ENCODE measurements at places on chromosomes 4 and X. TPM values are rescaled to one million over a fixed set of nuclear protein-coding genes. Genes with fewer than 3 reads are reported as not detected.

MAOA gene
- 5.0 TPM for total RNA-seq

DNA sequence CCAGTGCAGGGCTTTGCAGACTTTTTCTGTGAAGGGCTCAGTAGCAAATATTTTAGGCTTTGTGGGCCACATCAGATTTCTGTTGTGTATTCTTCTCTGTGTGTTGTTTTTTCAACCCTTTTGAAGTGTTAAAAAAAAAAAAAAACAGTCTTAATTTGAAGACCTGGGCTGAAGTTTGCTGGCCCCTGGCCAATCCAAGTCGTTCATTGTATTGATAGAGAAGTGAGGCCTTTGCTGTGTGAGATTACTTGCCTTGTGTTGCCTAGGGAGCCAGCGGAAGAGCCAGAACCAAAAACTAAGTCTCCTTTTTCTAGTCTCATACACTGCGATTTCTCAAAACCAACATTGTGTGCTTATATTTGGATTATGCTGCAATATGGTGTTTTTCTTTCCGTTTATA lies 46.9 kb downstream of the MTM1 start:
- H3K27me3 ChIP-seq, result no peaks in the 10 kb centered on the region
- DNase-seq, result no peak

DNA sequence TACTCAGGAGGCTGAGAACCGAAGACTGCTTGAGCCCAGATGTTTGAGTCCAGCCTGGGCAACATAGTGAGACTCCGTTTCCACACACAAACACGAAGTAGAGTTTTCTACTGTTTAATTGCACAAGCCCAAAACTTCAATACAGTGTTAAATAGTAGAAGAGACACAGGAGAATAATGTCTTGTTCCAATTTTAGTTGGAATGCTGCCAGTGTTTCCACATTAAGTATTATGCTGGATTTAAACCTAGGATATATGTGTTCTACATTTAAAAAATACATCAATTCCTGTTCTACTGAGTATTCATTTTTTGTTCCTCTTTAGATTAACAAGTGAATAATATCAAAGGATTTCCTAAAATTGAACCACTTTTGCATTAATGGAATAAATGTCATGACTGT lies 91.3 kb downstream of the LCORL start:
- no peaks in the 10 kb centered on the region for H3K27me3 ChIP-seq
- H3K4me3 ChIP-seq, result no peak overlapping the region
- DNase-seq, result no peak

- no peaks in the 10 kb centered on the region for H3K36me3 ChIP-seq
- H3K27ac ChIP-seq, result no peak overlapping the region
- no peak overlapping the region for H3K4me3 ChIP-seq
- H3K27me3 ChIP-seq, result no peaks in the 10 kb centered on the region
Observed at GRCh38 chrX:11724122-11725017, 33.7 kb upstream of the MSL3 start.

GRCh38 chr4:178329226-178329872 lies 887.1 kb upstream of the AGA start:
- no peaks in the 10 kb centered on the region for H3K27me3 ChIP-seq
- H3K27ac ChIP-seq, result no peak overlapping the region
- DNase-seq, result no peak
- no peak overlapping the region for H3K4me3 ChIP-seq
- H3K4me1 ChIP-seq, result no peaks in the 10 kb centered on the region
- H3K36me3 ChIP-seq, result no peaks in the 10 kb centered on the region

DNA sequence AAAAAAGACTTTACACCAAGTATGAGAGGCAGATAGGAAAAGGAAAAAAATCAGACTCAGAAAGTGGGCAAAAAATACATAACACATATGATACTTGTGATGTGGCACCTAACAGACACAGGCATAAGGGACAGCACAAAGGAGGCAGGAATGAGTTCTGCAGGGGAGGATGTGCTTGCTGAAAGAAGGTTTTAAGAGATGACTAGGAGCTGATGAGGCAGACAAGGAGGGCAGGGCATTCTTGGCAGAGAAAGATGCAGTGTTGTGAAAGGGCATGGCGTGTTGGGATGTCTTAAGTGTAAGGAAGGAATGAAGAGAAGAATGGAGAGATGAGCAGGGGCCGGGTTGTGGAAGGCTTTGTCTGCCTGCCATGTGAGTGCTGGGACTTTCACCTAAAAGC lies 49.7 kb upstream of the TMEM154 start:
- no peaks in the 10 kb centered on the region for H3K36me3 ChIP-seq
- H3K4me3 ChIP-seq, result no peak overlapping the region
- no peak for DNase-seq
- no peaks in the 10 kb centered on the region for H3K4me1 ChIP-seq
- H3K27me3 ChIP-seq, result no peaks in the 10 kb centered on the region

GRCh38 chr4:14539246-14539645 lies 463.0 kb upstream of the CPEB2 start:
- H3K27ac ChIP-seq, result no peak overlapping the region
- H3K36me3 ChIP-seq, result no peaks in the 10 kb centered on the region
- no peaks in the 10 kb centered on the region for H3K4me1 ChIP-seq
- H3K27me3 ChIP-seq, result no peaks in the 10 kb centered on the region
- no peak overlapping the region for H3K4me3 ChIP-seq
- no peak for DNase-seq

DNA sequence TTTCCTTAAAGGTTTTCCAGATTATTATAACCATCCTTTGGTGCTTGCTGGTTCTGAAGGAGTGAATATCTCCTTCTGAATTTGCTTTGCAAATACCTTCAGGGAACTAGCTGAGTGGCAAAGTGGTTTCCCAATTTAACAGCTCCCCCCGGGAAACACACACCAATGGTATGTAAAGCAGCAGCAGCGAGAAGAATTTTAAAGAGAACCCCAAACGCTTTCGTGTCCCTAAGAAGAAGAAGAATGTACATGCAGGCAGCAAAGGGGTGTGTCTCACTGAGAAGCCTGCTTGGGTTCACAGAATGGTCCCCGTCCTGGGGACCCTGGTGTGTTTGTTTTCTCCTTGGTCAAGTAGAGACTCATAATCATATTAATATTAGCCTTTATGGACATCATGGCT lies 4.2 kb upstream of the AKAP17A start:
- H3K27ac ChIP-seq, result no peak overlapping the region
- no peak overlapping the region for H3K4me3 ChIP-seq
- DNase-seq, result no peak
- 0 out of 2 replicates have a peak, but pooled peaks cover 11% of the 10 kb centered on the region for H3K4me1 ChIP-seq

DNA sequence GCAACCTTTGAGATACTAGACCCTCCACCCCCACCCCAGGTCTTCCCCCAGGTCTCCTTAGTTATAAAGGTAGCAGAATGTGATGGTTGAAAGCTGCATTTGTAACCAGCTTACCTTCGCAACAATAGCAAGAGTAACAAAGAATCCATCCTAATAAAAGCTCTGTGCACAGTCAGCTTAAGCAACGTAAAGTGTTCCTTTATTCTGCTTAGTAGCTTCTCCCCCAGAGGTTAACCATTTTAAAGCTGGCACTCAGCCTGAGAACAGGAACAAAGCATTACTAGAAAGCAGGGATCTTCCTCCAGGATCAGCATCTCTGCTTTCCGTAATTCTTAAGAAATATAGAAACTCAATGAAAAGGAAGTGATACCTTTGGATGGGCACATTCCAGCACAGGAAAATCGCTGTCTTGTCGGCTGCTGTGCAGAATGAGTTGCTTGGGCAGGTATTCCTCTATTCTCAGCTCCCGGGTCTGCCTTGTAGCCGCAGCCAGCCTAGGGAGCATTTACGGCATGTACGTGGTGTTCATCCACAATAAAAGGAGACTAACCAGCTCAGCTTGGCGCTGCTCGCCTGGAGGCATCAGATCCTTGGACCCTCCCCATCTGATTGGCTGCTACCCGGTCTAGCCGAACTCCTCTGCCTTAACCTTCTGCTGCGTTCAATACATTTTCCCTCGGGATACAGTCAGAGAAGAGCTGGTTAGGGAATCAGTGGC lies 113.0 kb upstream of the TLR3 start:
- H3K36me3 ChIP-seq, result no peaks in the 10 kb centered on the region
- no peak for DNase-seq
- no peaks in the 10 kb centered on the region for H3K4me1 ChIP-seq
- H3K27ac ChIP-seq, result no peak overlapping the region

DNA sequence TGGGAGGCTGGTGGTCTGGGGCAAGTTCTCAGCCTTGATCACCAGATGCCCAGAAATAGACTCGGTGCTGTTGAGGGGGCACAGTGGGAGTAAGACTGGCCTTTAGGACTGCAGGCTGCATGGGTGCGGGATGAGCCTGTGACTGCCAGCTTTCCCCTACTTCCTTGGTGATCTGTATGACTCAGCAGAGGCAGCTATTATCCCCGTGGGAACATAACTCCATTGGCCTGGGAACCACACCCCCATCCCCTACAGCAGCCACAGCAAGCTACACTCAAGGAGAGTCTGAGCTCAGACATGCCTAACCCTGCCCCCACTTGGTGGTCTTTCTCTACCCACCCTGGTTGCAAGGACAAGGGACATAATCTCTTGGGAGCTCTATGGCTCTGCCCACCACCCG lies 20.6 kb downstream of the CLIC2 start:
- H3K36me3 ChIP-seq, result no peaks in the 10 kb centered on the region
- peak; percentile 64 for DNase-seq
- no peak overlapping the region for H3K27ac ChIP-seq
- H3K4me1 ChIP-seq, result 0 out of 2 replicates have a peak, but pooled peaks cover 6% of the 10 kb centered on the region
- H3K27me3 ChIP-seq, result no peaks in the 10 kb centered on the region

Measured in PC-9 (cell line).